ENCODE measurements at places on chromosomes 1 and 21.

DNA sequence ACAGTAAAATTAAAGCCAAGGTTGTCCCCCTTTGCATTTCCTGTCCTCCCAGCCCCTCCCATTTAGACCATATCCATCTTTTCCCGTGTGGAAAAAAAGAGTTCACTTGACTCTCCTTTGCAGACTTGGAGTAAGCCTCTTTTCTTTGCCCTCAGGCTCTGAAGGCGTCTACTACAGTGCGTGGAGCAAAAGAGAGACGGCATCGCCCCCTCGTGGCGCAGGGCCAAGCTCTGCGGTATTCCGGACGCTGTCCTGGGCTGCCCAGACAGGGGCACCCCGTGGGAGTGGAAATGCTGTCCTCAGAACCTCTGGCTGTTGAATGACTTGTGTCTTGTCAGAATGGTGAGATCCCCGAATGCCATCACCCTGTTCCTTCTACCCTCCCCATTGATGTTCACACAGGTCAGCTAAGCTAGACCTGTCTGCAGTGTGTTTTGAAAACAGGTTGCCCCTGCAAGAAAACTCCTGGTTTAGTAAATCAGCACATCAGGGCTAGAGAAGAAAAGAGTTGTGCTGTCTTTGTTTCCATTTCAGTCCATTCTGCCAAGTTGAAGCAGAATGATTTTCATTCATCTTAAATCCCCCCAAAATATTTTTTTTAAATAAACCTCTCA, 12.3 kb upstream of the GJA8 start:
- peak; percentile 60 for DNase-seq

DNA sequence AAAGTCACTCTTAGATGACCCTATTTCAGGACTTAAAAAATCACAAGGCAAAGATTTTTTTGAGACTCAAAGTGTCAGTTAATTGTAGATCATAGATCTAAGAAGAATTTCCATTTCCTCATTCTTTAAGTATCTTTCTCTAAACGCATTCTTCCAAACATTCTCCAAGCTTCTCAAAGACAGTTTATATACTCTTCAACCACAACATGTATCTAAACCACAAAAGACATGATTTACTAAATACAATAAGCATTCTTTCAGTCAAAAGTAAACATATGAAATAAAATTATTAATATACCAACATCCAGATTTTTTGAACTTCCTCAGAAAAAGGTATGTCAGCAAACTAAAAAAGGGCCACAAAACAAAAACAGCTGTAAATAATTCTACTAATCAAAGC, 24.4 kb downstream of the RC3H1 start:
- DNase-seq = no peak

GRCh38 chr1:21297975-21298374, 7.7 kb upstream of the ECE1 start:
- DNase-seq = no peak

DNA sequence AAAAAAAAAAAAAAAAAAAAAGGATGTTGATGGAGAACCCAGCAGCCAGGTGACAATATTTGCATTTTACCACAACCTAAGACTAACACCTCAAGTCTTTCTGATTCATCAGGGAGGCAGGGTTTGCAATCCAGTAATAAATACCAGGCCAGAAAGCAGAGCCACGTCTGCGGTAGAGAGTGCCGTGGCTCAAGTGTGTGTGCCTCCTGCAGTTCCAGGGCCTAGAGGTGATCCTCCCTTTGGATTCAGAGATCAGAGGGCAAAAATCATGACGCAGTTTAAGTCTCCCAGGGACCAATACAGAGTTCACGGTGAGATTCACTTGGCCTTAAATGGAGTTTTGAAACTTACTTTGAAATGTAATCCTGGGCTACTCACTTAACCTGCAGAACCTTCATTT, 34.9 kb downstream of the TMCO4 start:
- peak; percentile 71 for DNase-seq

GRCh38 chr1:84823991-84824390, 69.0 kb downstream of the LPAR3 start:
- no peak for DNase-seq

DNA sequence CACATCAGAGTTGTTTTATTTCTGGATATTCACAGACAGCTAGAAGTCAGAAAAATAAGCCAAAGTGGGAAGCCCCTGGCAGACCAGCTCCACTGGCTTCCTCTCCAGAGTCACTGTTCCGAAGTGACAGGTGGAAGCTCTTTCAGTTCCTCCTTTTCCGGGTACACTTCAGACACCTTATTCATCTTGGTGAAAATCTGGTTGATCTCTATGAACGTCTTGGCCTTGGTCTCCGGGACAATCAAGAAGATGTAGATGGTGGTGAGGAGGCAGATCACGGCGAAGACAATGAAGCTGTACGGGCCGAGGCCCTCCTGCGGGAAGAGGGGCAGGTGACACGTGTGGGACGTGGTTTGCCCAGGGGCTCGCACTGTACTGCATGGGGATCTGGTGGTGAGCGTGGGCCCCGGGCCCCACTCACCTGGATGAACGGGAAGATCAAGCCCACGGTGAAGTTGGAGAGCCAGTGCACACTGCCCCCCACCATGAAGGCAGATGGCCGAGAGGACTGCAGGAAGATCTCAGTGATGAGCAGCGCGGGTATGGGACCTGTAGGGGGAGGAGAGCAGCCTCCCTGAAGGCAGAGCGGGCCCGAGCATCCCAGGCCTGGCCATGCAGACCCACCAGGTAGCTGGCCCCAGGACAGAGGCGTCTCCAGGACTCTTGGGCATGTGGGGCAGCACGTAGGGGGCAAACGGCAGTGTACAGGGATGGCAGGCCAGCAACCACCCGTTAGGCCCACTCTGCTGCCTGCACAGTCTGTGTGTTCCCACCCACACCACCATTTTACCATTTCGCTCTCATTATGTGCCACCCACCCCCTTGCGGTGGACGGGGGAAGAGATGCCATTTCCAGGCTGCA, 11.5 kb upstream of the SLC2A7 start:
- DNase-seq = no peak

GRCh38 chr1:47894410-47895278, 102.5 kb downstream of the TRABD2B start:
- peak; percentile 22 for DNase-seq

Data from brain microvascular endothelial cell (primary cell).